Calu3 (cell line): ENCODE measurements at places on chromosomes 13 and 19. TPM values are rescaled to one million over a fixed set of nuclear protein-coding genes. Genes with fewer than 3 reads are reported as not detected.

- H3K27me3 ChIP-seq: no peaks in the 10 kb centered on the region
- no peak for DNase-seq
- H3K4me3 ChIP-seq: no peak overlapping the region
- no peaks in the 10 kb centered on the region for H3K36me3 ChIP-seq
- no peak overlapping the region for H3K27ac ChIP-seq
These were observed 607.4 kb downstream of the EFNB2 start for GRCh38 chr13:105928048-105928447.

GRCh38 chr19:53908935-53909415 is at the start of gene CACNG7:
Gene CACNG7 (plus strand): TSS chr19:53909278. CDS start chr19:53912832, 3,554 bp downstream.
- peaks cover 15% of the 10 kb centered on the region for H3K36me3 ChIP-seq
- no peak within 1 kb of the TSS for H3K4me3 ChIP-seq
- peaks cover 51% of the 10 kb centered on the region for H3K27me3 ChIP-seq
- no peak within 1 kb of the TSS for H3K27ac ChIP-seq

GRCh38 chr13:99756281-99756680 is 215.3 kb downstream of the ZIC5 start:
- no peak overlapping the region for H3K27ac ChIP-seq
- H3K27me3 ChIP-seq: no peaks in the 10 kb centered on the region
- H3K36me3 ChIP-seq: no peaks in the 10 kb centered on the region
- no peak for DNase-seq
- H3K4me1 ChIP-seq: no peaks in the 10 kb centered on the region

DNA sequence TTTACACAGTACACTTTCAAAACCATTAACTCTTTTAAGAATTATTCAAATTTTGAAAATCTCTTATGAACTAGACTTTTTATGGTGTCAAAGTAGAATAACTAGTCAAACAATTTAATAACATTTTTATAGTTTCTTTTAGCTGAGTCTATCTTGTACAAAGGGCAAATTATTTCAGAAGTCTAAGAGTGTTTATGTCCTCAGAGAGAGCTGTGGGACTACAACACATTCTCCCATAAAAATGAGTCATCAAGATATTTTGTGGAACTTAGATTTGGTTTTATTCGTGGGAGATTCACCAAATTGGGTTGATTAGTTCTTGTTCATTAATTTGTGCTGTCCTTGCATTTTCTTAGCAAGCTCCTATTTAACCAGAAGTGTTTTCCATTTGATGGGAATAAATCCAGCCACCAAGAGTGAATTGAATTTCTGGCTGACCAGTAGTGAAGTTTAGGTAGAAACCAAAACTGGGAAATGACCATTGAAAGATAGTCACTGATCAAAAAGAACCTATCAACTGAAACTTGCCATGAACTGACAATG is 291.0 kb downstream of the DLEU7 start:
- DNase-seq: no peak
- no peaks in the 10 kb centered on the region for H3K4me1 ChIP-seq
- no peaks in the 10 kb centered on the region for H3K27me3 ChIP-seq
- no peak overlapping the region for H3K27ac ChIP-seq

DNA sequence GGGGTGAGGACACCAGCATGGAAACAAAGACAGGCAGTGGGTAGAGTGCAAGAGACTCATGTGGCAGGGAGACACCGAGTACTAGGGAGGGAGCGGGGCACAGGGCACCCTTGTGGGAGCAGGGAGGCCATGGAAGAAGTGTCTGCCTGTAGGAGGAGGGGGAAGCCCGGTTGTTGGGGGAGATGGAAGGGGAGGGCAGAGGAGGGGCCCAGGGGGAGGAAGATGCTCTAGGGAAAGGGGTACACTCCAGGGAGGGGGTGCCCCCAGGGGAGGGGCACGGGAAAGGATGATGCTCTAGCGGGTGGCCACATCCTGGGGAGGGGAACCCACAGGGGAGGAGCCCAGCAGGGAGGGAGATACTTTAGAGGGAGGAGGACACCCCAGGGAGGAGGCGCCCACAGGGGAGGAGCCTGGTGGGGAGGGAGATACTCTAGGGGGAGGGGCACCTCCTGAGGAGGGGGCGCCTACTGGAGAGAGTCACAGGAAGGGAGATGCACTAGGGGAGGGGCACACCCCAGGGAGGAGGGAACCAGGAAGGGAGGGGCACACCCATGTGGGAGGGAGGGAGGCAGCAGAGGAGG is 24.9 kb downstream of the CPAMD8 start:
- no peaks in the 10 kb centered on the region for H3K4me1 ChIP-seq
- peaks cover 21% of the 10 kb centered on the region for H3K27me3 ChIP-seq
- no peak for DNase-seq
- no peak overlapping the region for H3K4me3 ChIP-seq

ZNF491 gene
- 0.24 and 0.92 TPM in 2 replicates for total RNA-seq

DZIP1 gene
- total RNA-seq: 10.2 and 13.3 TPM in 2 replicates

NBEA gene
- 18.0 and 21.4 TPM in 2 replicates for total RNA-seq

- no peak for DNase-seq
- H3K4me3 ChIP-seq: no peak overlapping the region
- H3K27me3 ChIP-seq: peaks cover 52% of the 10 kb centered on the region
- no peak overlapping the region for H3K27ac ChIP-seq
These were observed 21.7 kb upstream of the MIER2 start for GRCh38 chr19:366205-366783.

GRCh38 chr19:17333611-17334413 is 843 bp downstream of the ANO8 start:
- no peaks in the 10 kb centered on the region for H3K4me1 ChIP-seq
- peak; percentile 81 for DNase-seq
- no peaks in the 10 kb centered on the region for H3K27me3 ChIP-seq
- H3K27ac ChIP-seq: peak overlapping the region; percentile 48
- H3K4me3 ChIP-seq: peak overlapping the region; percentile 72

CCDC169 gene
- total RNA-seq: not detected in 2 replicates

PRR19 gene
- total RNA-seq: 1.7 and 2.4 TPM in 2 replicates

ZNF700 gene
- total RNA-seq: 11.4 and 11.7 TPM in 2 replicates

DNA sequence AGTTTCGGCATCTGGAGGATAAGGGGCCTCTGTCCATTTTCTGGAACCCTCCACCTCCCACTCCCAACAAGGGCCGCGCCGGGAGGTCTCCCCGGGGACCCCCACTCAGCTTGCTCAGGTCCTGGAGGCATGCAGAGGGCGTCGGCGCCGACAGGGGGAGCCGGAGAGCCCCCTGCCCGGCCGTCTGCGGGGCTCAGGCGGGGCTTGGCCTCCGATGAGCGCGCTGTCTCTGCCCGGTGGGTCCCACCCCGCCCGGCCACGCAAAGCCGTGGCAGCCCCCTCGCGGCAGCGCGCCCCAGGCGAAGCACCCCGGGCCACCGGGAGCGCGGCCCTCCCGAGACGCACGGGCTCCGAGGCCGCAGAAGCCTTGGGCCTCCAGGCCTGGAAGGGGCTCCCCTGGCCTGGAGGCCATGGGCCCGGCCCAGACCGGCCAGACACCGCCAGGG is 149.7 kb upstream of the ZNF536 start:
- DNase-seq: no peak
- no peak overlapping the region for H3K27ac ChIP-seq

DNA sequence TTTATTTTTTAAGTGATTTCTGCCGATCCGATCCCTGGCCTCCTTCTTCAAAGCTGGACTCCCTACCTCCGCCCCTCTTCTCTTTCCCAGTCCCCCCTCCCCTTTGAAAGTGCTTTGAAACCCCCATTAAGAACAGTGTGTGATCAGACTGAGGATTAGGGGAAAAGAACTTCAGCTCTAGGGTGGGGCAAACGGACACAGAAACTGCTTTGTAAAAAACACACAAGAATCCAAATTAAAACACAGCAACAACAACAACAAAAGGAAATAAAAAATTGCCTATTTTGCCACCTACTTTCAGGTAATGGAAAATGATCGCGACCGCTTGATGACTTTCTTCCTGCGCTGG is 1.4 kb downstream of the SPRY2 start:
- H3K36me3 ChIP-seq: peaks cover 13% of the 10 kb centered on the region
- no peak for DNase-seq
- no peak overlapping the region for H3K27ac ChIP-seq

NCAN gene
- not detected in 2 replicates for total RNA-seq

DNA sequence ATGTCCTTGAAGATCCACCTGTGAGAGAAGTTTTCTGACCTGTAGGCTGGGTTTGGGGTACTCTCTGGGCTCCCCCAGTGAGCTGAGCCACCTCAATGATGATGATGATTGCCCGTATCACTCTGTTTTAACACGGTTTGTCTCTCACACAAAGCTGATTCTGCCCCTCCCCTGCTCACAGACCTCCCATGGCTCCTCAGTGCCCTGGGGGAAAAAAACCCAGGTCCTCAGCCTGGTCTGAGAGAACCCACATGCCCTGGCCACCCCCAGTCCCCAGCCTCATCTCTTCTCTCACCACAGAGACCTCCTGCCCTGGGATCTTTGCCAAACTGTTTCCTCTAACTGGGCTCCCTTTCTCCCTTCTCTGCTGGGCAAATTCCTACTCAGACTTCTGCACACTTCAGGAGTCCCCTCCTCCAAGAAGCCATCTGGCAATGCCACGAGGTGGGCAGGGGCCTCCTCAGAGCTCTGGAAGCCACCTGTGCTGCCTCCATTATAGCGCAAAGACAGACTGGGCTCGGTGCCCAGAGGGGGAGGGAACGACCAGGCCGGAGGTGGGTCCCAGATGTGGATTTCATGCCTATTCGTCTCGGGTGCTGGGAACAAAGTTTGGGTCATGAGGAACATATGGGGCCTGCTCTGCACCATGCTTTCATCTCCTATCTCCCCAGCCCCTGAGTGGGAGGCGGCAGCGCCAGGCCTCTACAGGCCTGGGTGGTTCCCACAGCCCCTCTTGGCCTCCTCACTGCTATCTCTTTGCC is 8.5 kb upstream of the CA11 start:
- peaks cover 9% of the 10 kb centered on the region for H3K4me1 ChIP-seq
- no peak overlapping the region for H3K4me3 ChIP-seq
- no peak for DNase-seq
- no peak overlapping the region for H3K27ac ChIP-seq

- no peak overlapping the region for H3K27ac ChIP-seq
- H3K36me3 ChIP-seq: no peaks in the 10 kb centered on the region
- no peaks in the 10 kb centered on the region for H3K4me1 ChIP-seq
- no peak overlapping the region for H3K4me3 ChIP-seq
- H3K27me3 ChIP-seq: no peaks in the 10 kb centered on the region
These were observed 175.1 kb downstream of the ZNF536 start for GRCh38 chr19:30547246-30547645.

- H3K27ac ChIP-seq: no peak overlapping the region
- no peaks in the 10 kb centered on the region for H3K4me1 ChIP-seq
- DNase-seq: no peak
- H3K36me3 ChIP-seq: no peaks in the 10 kb centered on the region
- H3K27me3 ChIP-seq: no peaks in the 10 kb centered on the region
- no peak overlapping the region for H3K4me3 ChIP-seq
These were observed 22.2 kb upstream of the SERPINE3 start for GRCh38 chr13:51317262-51317661.

- no peak for DNase-seq
- no peak overlapping the region for H3K27ac ChIP-seq
- H3K4me3 ChIP-seq: no peak overlapping the region
- no peaks in the 10 kb centered on the region for H3K27me3 ChIP-seq
- H3K36me3 ChIP-seq: no peaks in the 10 kb centered on the region
These were observed 88.7 kb downstream of the EDNRB start for GRCh38 chr13:77829963-77830362.

DNA sequence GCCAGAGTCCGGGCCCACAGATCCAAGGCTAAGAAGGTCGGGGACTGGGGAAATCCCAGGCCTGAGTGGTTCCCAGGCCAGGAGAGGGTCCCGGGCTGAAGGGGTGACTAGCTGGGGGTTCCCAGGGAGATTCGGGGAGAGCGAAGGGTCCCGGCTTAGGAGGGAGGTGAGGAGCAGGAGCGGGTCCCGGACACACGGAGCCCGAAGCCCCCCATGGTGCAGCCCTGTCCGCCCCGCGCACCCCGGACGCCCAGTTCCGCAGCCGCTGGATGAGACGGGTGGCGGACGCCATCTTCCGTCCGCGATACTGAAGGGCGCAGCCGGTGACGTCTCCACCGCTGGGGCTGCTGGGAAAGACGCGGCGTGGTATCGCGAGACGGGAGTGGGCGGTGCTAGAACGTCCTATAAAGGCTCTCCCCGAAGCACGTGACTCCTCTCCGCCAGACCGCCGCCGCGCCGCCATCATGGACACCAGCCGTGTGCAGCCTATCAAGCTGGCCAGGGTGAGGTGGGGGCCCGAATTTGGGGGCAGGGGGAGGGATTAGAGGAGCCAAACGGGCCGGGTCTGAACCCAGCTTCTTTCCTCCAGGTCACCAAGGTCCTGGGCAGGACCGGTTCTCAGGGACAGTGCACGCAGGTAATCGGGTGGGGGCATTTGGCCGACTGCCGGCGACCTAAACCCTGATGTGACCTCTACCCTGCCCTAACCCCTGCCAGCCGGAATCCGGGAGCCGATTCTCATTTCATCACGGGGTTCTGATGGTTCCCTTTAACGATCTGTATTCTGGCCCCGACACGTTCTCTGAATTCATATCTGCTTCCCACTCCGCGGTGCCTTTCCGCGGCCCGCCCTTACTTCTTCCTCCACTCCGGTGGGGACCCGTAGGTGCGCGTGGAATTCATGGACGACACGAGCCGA is at the start of the genes NDUFA7 and RPS28:
NDUFA7 (minus strand) TSS at position 309 of the 919 bp plus-strand sequence; CDS start at position 292, 17 bp downstream.
RPS28 (plus strand) TSS at position 430 of the 919 bp plus-strand sequence; CDS start at position 465, 35 bp downstream.
- peak; percentile 91 for DNase-seq
- H3K4me3 ChIP-seq: peak within 1 kb of the TSS; percentile 97
- H3K4me1 ChIP-seq: peaks cover 13% of the 10 kb centered on the region
- H3K27me3 ChIP-seq: peaks cover under 1% of the 10 kb centered on the region
- peaks cover 28% of the 10 kb centered on the region for H3K36me3 ChIP-seq
- peak within 1 kb of the TSS; percentile 98 for H3K27ac ChIP-seq

DNA sequence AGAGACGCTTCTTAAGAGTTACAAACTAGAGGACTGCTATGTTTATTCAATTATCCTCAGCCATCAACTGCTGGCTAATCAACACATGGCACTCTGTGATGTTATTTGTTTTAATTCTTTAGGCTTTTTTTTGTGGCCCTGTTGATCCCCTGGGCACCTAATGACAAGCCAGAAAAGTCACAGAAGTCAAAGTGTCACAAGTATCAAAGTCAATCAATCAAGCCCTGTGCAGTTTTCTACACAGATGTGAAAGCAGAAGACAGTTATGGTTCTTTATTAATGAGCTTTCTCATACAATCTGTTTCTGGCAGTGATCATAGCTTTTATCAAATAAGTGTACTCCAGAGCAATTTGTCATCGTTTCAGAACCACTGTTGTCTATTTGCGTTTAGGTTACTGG is 34.3 kb downstream of the MYO16 start:
- no peak overlapping the region for H3K4me3 ChIP-seq
- H3K36me3 ChIP-seq: no peaks in the 10 kb centered on the region
- no peak overlapping the region for H3K27ac ChIP-seq
- no peaks in the 10 kb centered on the region for H3K27me3 ChIP-seq
- no peaks in the 10 kb centered on the region for H3K4me1 ChIP-seq

- no peaks in the 10 kb centered on the region for H3K36me3 ChIP-seq
- no peaks in the 10 kb centered on the region for H3K27me3 ChIP-seq
- no peak for DNase-seq
- no peaks in the 10 kb centered on the region for H3K4me1 ChIP-seq
- no peak overlapping the region for H3K4me3 ChIP-seq
These were observed 40.6 kb downstream of the CCDC122 start for GRCh38 chr13:43838909-43839308.
